ENCODE measurements at places on chromosomes 7 and 10. TPM values are rescaled to one million over a fixed set of nuclear protein-coding genes. Genes with fewer than 3 reads are reported as not detected.

GRCh38 chr10:91566115-91566514 lies 66.8 kb downstream of the PPP1R3C start:
- no peak overlapping the region for H3K27ac ChIP-seq
- no peaks in the 10 kb centered on the region for H3K4me1 ChIP-seq
- H3K36me3 ChIP-seq, result peaks cover 4% of the 10 kb centered on the region
- H3K4me3 ChIP-seq, result no peak overlapping the region

Gene WIPF3
- 1.8 TPM for polyA plus RNA-seq

Gene ABCB1
- polyA plus RNA-seq, result 87.6 TPM

GRCh38 chr10:43210556-43210955 lies 56.3 kb downstream of the RASGEF1A start:
- no peak overlapping the region for H3K4me3 ChIP-seq
- H3K4me1 ChIP-seq, result no peaks in the 10 kb centered on the region
- H3K27ac ChIP-seq, result no peak overlapping the region
- no peaks in the 10 kb centered on the region for H3K36me3 ChIP-seq
- no peak for DNase-seq

- H3K36me3 ChIP-seq, result no peaks in the 10 kb centered on the region
- no peak overlapping the region for H3K4me3 ChIP-seq
- no peaks in the 10 kb centered on the region for H3K27me3 ChIP-seq
- no peak overlapping the region for H3K27ac ChIP-seq
These were observed 300.7 kb upstream of the ADARB2 start for GRCh38 chr10:2038036-2038435.

Gene TDRD1
- not detected for polyA plus RNA-seq

Measured in small intestine (tissue), 16 donors.